Activated CD4-positive, alpha-beta T cell treated with anti-CD3 and anti-CD28 coated beads, Interleukin-2, amount 50 U/mL, for 24 hours (primary cell): ENCODE measurements at places on chromosomes 5 and 9.

DNA sequence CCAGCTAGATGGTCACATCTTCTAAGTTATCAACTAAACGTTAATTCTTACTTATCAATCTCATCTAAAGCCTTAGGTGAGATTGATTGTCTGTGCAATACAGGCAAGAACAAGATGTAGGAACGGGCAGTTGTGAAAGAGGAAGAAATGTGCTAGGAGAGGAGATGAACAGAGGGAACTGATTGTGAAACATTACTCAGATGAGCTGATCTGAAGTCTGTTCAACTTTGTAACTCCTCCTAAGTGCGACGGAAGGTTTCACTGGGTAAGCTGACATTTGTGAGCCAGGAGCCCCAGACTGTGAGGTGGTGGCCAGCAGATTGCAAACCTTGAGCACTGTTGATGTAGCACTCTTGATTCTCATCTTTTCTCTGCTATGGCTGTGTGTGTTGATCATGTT is 204.1 kb downstream of the CD180 start:
- no peak for DNase-seq

GRCh38 chr9:110156902-110157301 is 51.1 kb downstream of the C9orf152 start:
- no peak for DNase-seq

DNA sequence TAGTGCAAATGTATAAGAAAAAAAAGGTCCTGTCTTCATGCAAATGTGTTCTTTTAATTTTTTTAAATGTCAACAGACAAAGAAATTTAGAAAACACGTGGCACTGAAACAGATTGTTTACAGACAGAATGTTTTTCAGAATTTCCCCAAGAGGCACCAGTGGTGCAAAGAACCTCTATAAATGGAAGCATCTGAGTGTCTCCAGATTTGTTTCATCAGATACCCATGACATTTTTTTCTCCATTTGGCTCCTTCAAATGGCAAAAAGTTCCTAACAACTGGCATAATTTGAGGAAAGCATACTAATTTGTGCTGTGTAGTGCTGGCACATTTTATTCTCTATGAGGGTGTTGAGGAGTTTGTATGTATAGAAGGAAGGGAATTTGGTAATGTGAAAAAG is 15.0 kb downstream of the CCDC192 start:
- no peak for DNase-seq

DNA sequence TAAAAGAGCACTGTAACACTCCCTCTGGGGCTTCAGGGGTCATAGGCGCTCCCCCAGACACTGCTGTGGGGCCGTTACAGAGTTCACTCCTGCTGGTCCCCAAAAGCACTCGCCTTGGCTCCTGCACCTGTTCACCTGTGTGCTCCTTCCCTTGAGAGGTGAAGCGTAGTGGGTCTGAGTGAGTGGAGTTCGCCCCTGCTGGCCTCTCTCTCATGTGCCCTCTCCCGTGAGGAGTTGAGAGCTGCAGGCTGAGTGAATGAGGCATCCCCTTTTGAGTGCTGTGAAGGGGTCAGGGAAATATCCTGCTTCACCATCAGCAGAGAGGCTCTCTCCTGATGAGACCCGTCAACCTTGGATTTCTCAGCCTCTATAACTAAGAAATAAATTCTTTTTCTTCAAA is 134.6 kb upstream of the TUT7 start:
- no peak for DNase-seq

DNA sequence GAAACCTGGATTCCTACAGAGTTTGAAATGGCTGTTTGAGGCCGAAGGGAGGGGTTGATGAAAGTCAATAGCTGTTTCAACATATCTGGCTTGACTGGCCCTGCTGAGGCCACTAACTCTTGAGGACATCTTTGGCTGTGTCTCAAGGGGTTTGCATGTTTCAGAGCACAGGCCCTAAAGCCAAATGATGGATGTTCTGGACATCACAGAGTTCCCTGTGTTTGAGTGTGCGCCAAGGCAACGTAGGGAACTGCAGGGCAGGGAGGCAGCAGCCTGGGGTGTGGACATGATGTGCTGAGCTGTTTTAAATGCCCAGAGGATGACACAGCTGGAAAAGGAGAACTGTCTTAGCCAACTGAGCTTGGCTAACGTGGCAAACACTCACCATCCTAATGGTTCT is 89.6 kb downstream of the RAPGEF1 start:
- DNase-seq, result no peak

DNA sequence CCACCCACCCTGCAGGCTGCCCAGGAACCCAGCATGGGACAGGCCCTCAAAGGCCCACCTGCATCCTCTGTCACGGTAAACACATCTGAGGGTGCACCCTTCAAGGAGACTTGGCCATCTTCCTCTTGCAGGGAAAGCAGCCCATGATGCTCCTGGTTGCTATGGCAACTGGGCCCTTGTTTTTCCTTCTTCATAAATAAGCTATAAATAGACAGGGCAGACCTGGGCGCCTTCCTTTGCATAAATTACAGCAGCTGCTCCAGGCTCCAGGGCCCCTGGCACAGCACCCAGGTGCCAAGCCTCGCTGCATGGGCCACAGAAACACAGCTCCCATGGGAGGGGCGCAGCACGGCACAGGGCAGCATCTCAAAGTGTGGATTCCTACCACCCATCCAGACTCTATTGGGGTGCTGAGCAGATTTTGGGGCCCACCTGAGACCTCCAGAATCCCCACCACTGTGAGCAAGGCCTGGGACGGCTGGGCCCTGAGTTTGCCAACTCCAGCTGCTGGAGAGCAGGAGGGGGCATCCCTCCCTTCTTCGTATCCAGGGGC is 5.8 kb upstream of the PSMB7 start:
- no peak for DNase-seq

- DNase-seq, result no peak
These were observed 53.6 kb upstream of the APC start for GRCh38 chr5:112684121-112684520.

- no peak for DNase-seq
These were observed 4.4 kb upstream of the SSBP2 start for GRCh38 chr5:81755320-81755719.

- no peak for DNase-seq
These were observed 75.4 kb downstream of the TEX10 start for GRCh38 chr9:100277166-100277979.

- no peak for DNase-seq
These were observed 128.1 kb downstream of the SEMA6A start for GRCh38 chr5:116446356-116447005.

GRCh38 chr9:108278341-108278740 is 577.4 kb downstream of the ACTL7B start:
- no peak for DNase-seq

DNA sequence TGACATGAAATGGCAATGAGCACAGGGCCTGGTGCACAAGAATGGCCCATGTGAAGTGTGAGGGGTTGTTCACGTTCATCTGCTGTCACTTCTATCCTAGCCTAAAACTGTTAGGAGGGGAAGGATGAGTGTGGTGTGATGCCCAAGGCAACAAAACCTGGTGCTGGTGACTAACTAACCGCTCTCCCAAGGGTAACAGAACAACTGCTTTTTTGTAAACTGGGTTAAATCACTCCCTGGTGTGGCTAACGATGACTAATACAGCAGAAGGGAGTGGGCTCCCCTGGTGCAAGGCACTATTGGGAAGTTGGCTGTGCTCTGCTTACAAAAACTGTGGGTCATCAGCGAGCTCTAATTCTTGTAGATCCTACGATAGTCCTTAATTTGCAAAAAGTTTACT is 103.2 kb upstream of the VCAN start:
- no peak for DNase-seq

- no peak for DNase-seq
These were observed 110.8 kb downstream of the HMHB1 start for GRCh38 chr5:143922718-143923117.

- no peak for DNase-seq
These were observed 296.5 kb upstream of the ITGA1 start for GRCh38 chr5:52491071-52491787.

DNA sequence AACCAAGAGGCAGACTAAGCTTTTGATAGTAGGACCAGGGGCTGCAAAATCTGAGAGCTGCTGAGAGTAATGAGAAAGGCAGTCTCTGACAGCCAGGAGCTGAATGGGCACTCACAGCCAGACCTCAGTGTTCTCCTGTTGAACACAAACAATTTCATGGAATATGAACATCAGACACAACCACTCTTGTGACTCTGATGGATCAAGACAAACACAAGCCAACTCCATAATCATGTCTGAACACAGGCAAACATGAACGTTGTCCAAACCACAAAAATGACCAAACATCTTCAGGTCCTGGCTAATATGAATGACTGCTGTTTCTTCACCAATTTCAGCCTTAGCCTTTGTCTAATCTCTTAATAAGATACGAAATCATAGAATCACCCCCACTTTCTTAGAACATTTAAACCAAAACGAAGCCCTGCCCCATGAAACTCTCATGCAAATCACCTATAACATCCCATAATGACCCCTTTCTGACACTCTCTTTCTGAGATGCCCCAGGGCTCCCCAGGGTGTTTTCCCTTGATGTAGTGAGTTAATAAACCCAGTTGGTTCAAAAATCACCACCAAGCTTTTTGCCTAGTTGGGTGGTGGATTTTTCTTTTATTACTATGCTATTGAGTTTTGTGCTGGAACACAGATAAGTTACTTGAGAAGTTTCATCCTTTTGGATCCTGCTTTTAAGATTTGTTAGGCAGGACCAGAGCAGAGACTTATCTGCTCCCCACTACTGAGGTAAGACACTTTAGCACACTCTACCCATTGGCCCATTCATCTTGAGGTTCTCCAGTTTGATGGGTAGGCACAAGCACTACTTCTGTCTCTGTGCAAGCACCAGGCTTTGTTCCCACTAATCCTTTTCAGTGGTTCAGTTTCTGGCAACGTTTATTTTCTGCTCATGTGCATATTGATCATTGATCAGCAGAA is 5.9 kb upstream of the ERAP2 start:
- DNase-seq, result no peak

DNA sequence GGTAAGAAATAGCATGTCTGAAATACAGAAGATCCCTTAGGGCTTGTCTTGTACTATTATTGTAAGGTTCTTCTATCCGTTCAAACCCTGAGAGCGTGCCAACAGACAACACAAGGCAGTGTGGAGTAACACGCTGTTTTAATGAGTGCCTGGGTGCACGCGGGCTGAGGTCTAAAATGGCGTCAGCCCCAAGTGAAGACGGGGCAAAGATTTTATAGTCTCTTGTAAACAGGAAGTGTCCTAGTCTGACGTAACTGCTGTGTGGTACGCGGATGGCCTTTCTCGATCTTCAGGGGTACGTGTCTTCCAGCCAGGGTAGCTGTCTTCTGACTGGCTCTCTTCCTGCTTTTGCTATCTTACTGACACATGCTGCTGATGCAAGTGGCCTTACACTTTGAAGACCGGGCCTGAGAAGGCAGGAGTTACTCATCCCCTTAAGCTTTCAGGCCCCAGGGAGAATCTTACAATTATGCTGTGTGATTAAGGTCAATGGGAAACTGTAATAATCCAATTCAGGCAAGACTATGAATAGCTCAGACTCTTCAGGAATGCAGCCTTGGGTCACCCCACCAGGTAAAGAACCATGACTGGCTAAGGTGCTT is 1812.0 kb upstream of the CDH9 start:
- no peak for DNase-seq

- no peak for DNase-seq
These were observed 234.7 kb downstream of the NR2F1-AS1 start for GRCh38 chr5:93346301-93346700.
